Neural crest cell (in vitro differentiated cells): ENCODE measurements at places on chromosomes 3 and 15. TPM values are rescaled to one million over a fixed set of nuclear protein-coding genes. Genes with fewer than 3 reads are reported as not detected.

Gene NLGN1
- total RNA-seq: 18.6 and 20.0 TPM in 2 replicates

GRCh38 chr3:190150681-190151080 is 30.0 kb upstream of the P3H2 start:
- no peak for DNase-seq
- peaks cover 2% of the 10 kb centered on the region for H3K36me3 ChIP-seq
- H3K27me3 ChIP-seq: peaks cover 1% of the 10 kb centered on the region
- no peak overlapping the region for H3K4me3 ChIP-seq
- H3K4me1 ChIP-seq: no peaks in the 10 kb centered on the region
- no peak overlapping the region for H3K27ac ChIP-seq

DNA sequence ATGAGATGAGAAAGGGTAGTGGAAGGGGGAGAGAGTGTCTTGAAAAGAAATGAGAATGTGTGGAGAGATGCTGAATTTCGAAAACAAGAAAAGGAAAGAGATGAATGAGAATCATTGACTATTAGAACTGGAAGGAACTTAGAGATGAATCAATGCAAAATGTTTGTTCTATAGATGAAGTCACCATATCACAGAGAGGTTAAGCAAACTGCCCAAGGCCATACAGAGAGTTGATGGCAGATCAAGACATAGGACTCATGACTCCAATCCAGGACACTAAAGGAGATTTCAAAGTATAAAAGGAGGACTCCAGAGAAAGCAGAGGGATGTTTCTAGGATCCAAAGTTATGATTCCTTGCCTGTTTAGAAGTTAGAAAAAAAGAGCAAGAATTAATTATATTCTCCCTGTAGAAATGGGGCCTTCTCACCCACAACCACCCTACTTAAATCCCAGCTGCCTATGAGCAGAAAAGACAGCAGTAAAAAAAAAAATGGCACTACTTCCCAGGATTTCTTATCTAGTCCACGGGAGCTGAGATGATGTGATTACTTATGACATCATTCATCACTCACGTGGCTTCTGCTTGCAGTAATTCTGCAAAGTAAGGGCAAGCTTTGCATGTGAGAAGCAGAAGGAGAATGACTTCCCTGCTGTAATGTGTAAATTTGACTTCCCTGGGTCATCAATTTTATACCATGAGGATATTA is 210.8 kb upstream of the MRPL3 start:
- DNase-seq: no peak
- H3K36me3 ChIP-seq: no peaks in the 10 kb centered on the region
- peaks cover 18% of the 10 kb centered on the region for H3K4me1 ChIP-seq
- H3K27me3 ChIP-seq: no peaks in the 10 kb centered on the region
- no peak overlapping the region for H3K27ac ChIP-seq

Gene PROK2
- 0.25 TPM in 1 of 2 replicates, not detected in the other for total RNA-seq

- peaks cover 26% of the 10 kb centered on the region for H3K4me1 ChIP-seq
- no peaks in the 10 kb centered on the region for H3K36me3 ChIP-seq
- peak overlapping the region; percentile 12 for H3K27ac ChIP-seq
- no peak overlapping the region for H3K4me3 ChIP-seq
- no peak for DNase-seq
These were observed 3.3 kb upstream of the CP start for GRCh38 chr3:149224736-149225594.

DNA sequence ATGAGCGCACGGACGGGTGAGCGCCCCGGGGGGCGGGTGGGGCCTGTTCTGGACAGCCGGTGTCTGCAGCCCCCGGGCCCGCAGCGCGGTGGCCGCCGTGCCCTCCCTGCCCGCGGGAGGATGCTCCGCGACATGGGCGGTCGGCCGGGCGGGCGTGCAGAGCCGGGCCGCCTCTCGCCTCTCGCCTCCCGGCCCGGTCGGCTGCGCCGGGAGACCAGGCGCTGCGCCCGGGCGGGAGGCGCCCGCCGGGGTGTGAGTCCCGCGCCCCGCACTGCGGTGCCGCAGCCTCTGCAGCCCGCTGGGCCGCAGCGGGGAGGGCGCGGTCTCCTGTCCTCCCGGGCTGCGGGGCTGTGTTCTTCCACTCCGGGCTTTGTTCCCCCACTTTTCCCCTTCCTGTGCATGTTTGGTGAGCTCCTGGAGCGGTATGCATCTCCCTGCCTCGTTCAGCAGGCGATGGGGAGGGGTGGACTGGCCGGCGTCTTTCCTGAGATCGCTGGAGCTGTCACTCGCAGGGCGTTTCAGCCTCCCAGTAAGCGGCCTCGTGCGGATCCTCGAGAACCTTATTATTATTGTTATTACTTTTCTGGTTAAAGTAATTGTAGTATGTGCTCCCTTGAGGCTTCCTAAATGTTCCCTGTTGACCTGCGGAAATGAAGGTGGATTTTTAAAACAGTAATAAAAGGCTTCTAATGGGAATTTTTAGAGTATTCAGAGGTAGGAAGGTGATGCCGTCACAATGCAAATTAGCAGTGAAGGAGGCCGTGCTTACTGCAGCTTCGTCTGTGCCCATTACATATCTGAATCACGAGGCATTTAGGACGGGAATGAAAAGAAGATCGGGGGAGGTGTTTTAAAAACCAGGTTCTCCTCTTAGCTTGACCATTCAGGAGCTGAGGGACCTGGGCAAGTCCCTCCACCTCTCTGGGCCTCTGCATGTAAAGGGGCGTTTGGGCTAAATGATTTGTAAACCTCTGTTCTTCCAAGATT is 593 bp downstream of the TMOD2 start:
- H3K36me3 ChIP-seq: no peaks in the 10 kb centered on the region
- peak overlapping the region; percentile 95 for H3K4me3 ChIP-seq
- DNase-seq: peak; percentile 36
- peaks cover 25% of the 10 kb centered on the region for H3K4me1 ChIP-seq
- H3K27me3 ChIP-seq: peaks cover 60% of the 10 kb centered on the region

DNA sequence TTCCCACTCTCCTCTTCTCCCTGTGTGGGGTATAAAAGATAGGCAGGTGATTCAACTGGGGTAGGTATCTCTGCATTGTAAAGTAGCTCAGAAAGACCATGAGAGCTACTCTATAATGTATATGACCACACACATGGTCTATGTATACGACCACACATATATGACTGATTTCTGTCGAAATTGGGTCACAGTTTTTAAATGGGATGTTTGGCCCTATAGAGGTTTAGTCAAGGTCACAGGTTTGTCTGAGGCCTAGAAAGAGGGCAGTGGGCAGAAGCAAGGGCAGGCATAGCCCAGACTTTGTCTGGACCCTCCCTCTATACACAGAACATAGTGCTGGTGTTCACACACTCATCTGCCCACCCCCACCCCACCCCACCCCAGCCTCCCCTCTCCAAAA is 4.4 kb downstream of the LAMP3 start:
- H3K27ac ChIP-seq: no peak overlapping the region
- DNase-seq: no peak
- peaks cover 28% of the 10 kb centered on the region for H3K27me3 ChIP-seq
- no peak overlapping the region for H3K4me3 ChIP-seq

Gene CCR8
- not detected in 2 replicates for total RNA-seq

DNA sequence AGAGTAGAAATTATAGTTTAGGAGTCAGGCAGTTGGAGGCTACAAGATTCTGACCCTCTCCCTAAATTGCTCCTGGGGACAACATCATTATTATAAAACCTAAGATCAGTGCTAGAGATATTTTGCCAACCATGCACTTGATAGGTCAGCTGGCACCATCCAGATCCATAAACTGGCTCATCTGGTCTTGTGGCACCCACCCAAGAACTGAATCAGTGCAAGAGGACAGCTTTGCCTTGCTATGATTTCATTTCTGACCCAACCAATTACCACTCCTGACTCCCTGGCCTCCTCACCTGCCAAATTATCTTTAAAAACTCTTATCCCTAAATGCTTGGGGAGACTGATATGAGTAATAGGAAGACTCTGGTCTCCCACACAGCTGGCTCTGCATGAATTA is 461.1 kb upstream of the TGFBR2 start:
- DNase-seq: no peak
- H3K36me3 ChIP-seq: peaks cover 3% of the 10 kb centered on the region
- peak overlapping the region; percentile 52 for H3K27ac ChIP-seq
- H3K27me3 ChIP-seq: no peaks in the 10 kb centered on the region

Gene ACVR2B
- 77.1 and 79.1 TPM in 2 replicates for total RNA-seq

DNA sequence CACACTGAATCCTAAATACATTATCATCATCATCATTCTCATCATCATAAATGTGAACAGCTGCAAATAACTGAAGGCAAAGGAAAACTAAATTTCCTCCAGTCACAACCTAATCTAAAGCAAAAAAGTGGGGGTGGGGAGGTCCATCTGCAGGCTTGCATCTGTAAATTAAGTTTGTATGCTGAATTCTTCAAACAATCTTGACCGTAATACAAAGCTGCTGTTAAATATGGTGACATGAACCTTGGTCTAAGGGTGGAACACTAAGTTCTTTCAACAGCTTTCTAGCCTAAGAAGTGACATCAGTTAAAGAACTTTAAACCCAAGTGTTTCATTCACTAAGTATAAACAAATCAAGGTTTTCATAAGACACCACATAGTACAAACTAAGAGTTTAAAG is 4.3 kb downstream of the LRRFIP2 start:
- H3K27ac ChIP-seq: no peak overlapping the region
- H3K4me3 ChIP-seq: no peak overlapping the region
- no peaks in the 10 kb centered on the region for H3K27me3 ChIP-seq
- DNase-seq: no peak
- H3K36me3 ChIP-seq: peaks cover 3% of the 10 kb centered on the region

DNA sequence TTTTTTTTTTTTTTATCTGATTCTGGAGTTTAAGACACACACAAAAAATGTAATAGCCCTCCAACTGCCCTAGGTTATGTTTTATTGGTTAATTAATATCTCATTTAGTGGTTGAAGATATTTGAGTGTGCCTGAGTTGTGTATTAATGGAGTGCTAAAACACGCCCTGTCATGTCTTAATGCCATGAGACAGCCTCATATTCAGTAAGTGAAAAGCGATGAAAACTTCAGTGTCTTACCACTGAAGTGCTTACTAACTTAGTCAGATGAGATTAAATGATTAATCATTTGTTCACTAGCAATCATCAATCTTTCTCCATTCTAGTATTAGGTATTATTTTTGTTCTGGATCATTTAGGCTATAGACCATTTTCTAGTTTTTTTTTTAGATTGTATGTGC is 544.7 kb upstream of the ROBO2 start:
- DNase-seq: no peak
- no peaks in the 10 kb centered on the region for H3K36me3 ChIP-seq
- H3K4me3 ChIP-seq: no peak overlapping the region
- no peaks in the 10 kb centered on the region for H3K4me1 ChIP-seq
- no peaks in the 10 kb centered on the region for H3K27me3 ChIP-seq

DNA sequence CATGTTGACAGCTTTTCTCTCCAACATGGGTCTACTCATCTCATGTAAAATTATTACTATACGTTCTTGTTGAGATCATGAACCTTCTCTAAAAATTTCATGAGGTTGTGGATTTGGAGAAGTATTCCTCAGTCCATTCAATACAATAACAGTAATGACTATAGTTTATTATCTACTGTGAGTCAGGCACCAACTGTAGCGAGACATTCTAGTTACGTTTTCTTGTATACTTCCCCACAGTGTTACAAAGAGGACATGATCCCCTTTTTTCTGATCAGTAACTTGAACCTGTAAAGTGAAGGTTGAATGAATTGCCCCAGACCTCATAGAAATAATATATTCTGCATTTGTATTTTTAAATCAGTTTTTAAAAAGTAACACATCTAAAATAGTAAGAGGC is 76.4 kb downstream of the AKAP13 start:
- no peaks in the 10 kb centered on the region for H3K27me3 ChIP-seq
- H3K4me3 ChIP-seq: no peak overlapping the region
- peaks cover 12% of the 10 kb centered on the region for H3K36me3 ChIP-seq
- H3K4me1 ChIP-seq: peaks cover 53% of the 10 kb centered on the region

GRCh38 chr15:99961011-99961441 is 227.8 kb upstream of the LYSMD4 start:
- no peaks in the 10 kb centered on the region for H3K27me3 ChIP-seq
- peaks cover 4% of the 10 kb centered on the region for H3K4me1 ChIP-seq
- no peak overlapping the region for H3K4me3 ChIP-seq
- H3K36me3 ChIP-seq: no peaks in the 10 kb centered on the region

GRCh38 chr3:193499136-193499770 is 55.4 kb downstream of the ATP13A4 start:
- H3K27ac ChIP-seq: no peak overlapping the region
- H3K4me3 ChIP-seq: no peak overlapping the region
- H3K36me3 ChIP-seq: no peaks in the 10 kb centered on the region
- no peaks in the 10 kb centered on the region for H3K4me1 ChIP-seq
- peaks cover 11% of the 10 kb centered on the region for H3K27me3 ChIP-seq

DNA sequence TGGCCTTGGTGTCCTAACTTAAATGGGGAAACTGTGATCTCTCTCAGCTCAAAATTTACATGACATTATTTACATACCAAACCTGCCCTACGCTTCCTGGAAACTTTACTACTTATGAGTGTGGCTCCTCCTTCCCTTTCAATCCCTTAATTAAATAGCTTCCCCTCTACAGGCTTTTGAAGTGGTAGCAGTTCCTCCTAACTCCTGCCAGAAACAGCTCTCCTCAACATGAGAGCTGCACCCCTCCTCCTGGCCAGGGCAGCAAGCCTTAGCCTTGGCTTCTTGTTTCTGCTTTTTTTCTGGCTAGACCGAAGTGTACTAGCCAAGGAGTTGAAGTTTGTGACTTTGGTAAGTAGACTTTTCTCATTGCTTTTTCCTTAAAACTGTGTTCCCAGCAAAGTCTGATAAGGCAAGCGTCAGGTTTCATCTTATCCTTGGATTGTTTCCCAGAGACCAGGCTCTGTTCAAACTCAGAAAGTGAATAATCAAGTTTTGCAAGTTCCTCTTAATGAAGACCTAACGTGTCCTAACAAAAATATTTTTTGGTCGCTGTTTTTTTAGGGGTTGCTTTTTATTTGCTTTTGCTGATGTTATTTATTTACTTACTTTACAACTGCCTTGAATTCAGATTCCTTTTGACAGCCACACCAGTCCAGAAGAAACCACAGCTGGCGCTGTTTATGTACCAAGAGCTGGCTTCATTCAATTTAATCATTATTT is at the start of gene ACP3:
Gene ACP3 (plus strand): TSS at position 179 of the 720 bp plus-strand sequence. CDS start 50 bp downstream, at position 229.
- H3K36me3 ChIP-seq: no peaks in the 10 kb centered on the region
- H3K27ac ChIP-seq: no peak within 1 kb of the TSS
- H3K4me3 ChIP-seq: no peak within 1 kb of the TSS
- DNase-seq: no peak

DNA sequence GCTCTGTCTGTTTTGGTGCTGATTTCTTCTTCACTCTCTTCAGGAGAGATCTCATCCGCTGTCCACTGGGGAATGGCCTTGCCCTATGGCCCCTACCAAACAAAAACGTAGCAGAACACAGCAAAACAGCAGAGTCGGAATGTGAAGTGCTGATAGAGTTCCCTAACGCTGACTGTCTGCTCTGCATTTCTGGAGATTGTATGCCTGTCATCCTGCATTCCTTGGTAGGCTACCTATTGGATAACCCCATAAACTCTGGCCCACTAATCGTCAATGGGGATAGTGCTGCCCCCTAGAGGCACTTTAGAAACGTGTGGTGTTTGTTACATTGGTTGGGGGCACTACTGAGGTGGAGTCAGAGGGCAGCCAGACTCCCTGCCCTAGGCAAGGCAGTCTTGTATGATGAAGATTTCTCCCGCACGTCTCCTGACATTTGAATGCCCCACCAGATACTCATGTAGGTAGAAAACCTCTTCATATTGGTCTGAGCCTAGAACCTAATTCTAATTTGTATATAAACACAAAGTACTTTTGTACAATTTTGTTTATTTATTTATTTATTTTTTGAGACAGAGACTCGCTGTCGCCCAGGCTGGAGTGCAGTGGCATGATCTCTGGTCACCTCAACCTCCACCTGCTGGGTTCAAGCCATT is 15.6 kb upstream of the MAGEF1 start:
- DNase-seq: peak; percentile 58
- H3K27ac ChIP-seq: no peak overlapping the region
- no peak overlapping the region for H3K4me3 ChIP-seq
- H3K36me3 ChIP-seq: no peaks in the 10 kb centered on the region
- peaks cover 23% of the 10 kb centered on the region for H3K4me1 ChIP-seq

Gene PIERCE2
- total RNA-seq: 2.0 and 2.7 TPM in 2 replicates
